ENCODE measurements at places on chromosomes 2 and 18.
A peak's percentile ranks its signal among the peaks of the same experiment; 100 is the strongest.

GRCh38 chr2:228919808-228920207 lies 351.3 kb downstream of the PID1 start:
- no peak for DNase-seq

GRCh38 chr2:16003809-16004208 lies 63.5 kb downstream of the MYCN start:
- no peak for DNase-seq

- DNase-seq, result peak; percentile 85
Measured at GRCh38 chr2:237471438-237472186, 15.4 kb upstream of the MLPH start.

GRCh38 chr2:86352727-86353221 lies 15.3 kb upstream of the REEP1 start:
- DNase-seq, result no peak

DNA sequence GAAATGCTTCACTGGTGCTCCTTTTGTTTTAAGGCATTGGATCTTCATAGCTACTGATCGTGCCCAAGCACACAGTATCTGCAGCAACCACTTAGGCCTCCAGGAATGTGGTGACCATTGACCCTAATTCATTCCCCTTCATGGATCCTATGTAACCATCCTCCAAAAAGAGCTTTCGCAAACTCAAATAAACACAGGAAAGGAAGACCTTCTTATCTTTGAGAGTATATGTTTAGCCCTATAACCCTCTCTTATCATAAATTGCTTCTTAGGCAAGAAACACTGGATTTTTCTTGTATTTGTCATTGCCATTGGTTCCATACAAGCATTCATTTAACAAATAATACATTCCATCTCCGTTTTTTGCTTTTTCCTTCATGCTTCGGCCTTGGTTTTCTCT lies 4.1 kb upstream of the TTR start:
- DNase-seq, result no peak

DNA sequence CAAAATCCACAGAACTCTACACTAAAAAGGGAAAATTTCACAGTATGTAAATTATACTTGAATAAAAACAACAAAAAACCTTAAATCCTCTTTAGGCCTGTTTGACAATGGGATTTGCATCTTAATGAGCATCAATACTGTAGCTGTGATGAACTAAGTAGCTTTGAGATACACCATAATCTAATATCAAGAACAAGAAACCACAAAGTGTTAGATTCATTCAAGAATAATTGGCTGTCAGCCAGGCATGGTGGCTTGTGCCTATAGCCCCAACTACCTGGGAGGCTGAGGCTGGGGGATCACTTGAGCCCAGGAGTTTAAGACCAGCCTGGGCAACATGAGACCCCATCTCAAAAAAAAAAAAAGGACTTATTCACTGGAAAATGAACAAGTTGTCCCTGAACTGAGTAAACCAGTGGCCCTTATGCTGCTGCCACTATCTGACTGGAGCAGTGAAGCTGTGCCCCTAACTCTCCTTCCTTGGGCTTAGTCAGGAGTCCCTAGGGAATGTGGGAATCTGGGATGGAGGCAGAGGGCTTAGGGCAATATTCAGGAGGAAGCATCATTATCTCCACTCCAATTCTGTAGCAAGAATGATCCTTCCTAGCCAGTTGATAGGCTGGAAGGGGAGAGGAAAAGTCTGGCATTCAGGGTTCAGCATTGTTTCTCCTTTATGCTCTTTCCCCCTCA lies 88.5 kb downstream of the PRKCE start:
- DNase-seq, result no peak

DNA sequence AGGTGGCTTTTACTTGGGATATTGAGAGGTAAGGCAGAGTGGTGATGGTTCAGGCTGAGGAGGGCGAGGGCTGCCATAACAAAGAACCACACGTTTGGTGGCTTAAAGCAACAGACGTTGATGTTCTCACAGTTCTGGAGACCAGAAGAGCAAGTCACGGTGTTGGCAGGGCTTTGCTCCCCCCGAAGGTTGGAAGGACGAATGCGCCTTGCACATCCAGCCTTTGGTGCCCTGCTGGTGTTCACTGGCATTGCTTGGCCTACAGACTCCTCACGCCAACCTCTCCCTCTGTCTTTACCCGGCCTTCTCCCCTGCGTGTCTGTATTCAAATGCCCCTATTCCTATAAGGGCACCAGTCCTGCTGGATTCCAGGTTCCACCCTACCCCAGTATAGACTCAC lies 125.4 kb downstream of the TPO start:
- DNase-seq, result peak; percentile 36

All from EH (cell line).